ENCODE measurements at places on chromosomes 3 and 15.
A peak's percentile ranks its signal among the peaks of the same experiment; 100 is the strongest.

DNA sequence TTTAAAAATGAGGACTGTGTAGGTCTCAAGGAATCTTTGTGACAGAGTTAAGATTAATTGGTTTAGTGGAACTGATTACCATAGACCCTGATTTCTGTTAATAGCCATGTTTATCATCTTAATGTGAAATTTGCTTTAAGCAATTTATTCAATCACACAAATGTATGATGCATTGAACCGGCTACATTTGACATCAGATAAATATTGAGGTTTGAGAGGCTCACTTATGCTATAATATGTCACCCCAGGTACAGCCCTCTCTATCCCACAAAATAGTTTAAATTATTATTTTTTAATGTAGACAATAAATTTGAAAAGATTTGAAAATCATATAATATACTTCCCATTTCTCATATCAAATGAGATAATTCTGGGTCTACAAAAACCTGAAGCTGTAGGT lies 413.3 kb downstream of the NAALADL2 start:
- no peak for DNase-seq

- no peak for DNase-seq
Observed at GRCh38 chr3:81503026-81503425, 258.4 kb downstream of the GBE1 start.

DNA sequence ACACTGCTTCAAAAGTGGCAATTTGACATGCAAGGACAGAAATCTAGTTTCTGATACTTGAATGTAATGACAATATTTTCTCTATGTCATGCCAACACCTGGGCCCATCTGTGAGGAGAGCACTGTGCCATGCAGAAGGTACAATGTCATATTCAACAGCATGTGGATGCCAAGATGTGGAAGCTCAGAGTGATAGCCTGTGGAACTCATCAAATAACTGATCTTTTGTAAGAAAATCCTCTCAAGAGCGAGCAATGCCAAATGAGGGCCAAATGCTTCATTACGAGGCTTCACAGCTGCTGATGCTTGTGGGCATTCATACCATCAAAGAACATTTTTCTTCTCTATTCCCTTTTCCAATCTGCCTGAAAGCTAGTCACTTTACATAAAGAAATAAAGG lies 95.1 kb downstream of the ROBO1 start:
- DNase-seq: no peak

- DNase-seq: no peak
Observed at GRCh38 chr15:90873488-90873997, 5.2 kb downstream of the FURIN start.

GRCh38 chr3:197525706-197526105 lies 30.1 kb downstream of the BDH1 start:
- no peak for DNase-seq

DNA sequence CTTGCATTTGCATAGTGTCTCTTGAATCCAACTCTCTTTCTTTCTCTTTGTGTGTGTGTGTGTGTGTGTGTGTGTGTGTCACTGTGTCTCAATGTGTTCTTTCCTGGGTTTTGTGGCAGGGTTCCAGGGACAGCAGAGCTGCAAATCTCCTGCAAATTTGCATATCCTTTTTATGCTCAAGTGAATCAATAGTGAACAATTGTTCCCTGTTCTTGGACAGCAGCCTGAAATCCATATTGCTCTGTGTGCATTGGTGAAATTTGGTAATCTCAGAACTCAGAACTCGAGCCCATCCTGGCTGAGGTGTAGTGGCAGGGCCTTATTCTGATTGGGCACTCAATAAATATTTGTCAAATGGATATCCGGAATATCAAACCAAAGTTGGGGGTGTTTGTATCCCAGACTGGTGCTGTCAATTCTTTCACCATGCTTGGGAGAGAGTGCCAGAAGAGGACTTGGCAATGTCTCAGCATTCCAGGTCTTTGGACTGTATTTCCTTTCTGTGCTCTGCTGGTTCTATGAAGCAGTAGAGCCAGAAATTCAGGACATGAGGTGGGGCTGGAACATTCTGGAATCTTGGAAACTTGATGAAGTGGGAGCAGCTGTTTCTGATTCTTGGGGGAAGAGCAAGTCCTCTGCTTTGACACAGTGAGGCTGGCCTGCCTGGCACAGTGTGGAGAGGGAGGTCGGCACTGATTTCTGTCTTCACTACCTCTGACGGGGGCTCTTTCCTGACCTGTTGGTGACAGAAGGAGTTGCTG lies 380.6 kb upstream of the C2CD4B start:
- DNase-seq: no peak

GRCh38 chr3:198088421-198088955 lies 128.5 kb downstream of the LMLN start:
- DNase-seq: no peak

- peak; percentile 88 for DNase-seq
Observed at GRCh38 chr3:44861412-44862225, at the start of gene TMEM42. Gene TMEM42, plus strand, starts transcription at chr3:44861912. Its CDS starts 13 bp downstream, at chr3:44861925.

GRCh38 chr3:2992534-2992933 lies 117.6 kb downstream of the IL5RA start:
- no peak for DNase-seq

DNA sequence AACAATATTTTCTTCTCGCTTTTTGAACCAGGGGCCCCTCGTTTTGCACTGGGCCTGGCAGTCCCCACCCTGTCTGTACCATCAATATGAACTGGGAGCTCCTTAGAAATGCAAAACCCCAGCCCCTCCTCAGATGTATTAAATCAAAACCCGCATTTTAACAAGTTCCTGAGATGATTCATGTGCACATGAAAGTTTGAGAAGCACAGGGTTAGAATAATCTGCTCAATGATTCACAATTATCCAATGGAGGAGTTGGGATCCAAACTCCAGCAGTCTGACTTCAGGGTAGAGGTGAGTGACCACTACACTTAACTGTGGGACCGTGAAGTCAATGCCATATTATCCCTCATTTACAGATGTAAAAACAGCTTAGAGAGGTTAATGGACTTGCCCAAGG lies 256.4 kb downstream of the IGSF11 start:
- DNase-seq: no peak

- no peak for DNase-seq
Observed at GRCh38 chr3:110650741-110651140, 420.9 kb upstream of the NECTIN3 start.

DNA sequence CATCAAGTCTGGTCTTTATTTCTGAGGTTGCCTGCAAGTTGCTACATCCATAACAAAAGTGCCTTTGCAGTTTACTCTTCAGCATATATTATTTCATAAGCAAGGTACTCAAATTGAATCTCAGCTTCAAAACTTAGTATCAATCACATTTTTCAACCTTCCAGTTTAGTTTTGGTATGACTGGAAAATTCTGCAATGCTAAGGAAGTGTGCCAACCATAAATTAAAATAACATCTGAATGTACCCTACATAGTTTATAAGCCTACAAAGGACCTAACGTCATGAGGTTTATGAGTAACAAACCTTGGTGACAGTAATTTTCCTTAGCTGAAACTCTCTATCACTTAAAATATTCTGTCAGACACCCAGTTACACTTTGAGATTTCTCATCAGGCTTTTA lies 62.8 kb downstream of the THBS1 start:
- DNase-seq: no peak

DNA sequence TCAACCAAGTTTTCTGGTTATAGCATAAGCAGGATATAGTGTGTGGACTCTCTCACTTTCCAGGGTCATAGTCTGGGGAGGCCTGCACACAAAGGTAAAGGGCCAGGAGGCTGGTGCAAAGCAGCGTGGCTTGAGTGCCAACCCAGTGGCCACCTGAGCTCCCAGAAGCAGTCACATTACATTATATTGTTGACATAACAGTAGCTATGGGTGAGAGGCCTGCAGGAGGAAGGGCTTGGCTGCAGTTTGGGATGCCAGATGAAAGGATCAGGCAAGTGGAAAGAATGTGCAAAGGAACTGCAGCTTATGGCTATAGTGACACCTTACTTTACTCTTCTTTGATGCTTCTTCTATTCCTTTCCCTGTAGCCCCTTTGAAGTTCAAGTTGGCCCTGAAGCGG lies 96.5 kb downstream of the FLNB start:
- DNase-seq: no peak

DNA sequence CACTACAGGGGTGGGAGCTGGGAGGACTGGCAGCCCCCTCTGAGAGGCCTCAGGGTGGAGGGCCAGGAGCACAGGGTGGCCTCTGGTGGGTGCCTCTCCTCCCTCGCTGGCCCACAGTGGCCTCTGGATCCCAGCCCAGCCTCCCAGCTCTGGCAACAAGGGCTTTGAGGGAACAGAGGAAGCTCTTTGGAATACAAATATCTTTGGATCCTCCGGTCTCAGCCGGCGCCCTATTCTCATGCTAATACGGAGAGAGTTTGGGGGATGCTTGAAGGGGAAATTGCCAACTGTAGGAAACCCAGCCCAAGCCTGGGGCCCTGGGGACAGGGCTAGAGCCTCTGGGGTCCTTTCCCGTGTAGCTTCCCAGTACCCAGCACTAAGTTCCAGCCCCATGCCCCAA lies 33.4 kb upstream of the INSYN1 start:
- no peak for DNase-seq

DNA sequence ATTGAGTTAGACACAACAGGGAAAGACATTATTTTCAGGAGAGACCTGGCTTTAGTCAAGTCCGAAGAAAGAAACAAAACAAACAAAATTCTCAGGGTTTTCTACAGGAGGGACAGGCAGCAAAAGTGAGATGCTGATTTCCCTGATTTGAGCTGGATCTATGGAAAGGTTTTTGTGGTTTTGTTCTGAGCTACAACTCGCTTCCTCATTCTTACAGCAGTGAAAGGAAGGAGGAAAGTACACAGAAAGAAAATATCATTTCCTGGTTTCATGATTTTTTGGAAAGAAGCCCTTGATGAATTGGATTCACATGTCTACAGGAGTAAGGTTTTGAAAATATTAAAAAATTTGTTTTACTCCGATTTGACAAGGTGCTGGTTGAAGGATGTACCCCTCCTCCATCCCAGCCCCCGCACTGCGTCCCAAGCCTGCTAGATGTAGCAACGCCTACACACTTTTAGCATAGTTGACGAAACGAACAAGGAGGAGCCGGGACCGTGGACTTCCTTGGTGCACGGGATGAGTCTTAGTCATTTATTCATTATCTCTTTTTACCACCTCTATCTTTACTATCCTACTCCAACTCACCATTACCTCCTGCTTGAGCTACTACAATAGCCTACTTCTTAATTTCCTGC lies 10.8 kb downstream of the PRICKLE2 start:
- no peak for DNase-seq

- no peak for DNase-seq
Observed at GRCh38 chr3:114194750-114195149, 15.9 kb upstream of the DRD3 start.

GRCh38 chr3:163547014-163547685 lies 1531.1 kb downstream of the SI start:
- DNase-seq: no peak

DNA sequence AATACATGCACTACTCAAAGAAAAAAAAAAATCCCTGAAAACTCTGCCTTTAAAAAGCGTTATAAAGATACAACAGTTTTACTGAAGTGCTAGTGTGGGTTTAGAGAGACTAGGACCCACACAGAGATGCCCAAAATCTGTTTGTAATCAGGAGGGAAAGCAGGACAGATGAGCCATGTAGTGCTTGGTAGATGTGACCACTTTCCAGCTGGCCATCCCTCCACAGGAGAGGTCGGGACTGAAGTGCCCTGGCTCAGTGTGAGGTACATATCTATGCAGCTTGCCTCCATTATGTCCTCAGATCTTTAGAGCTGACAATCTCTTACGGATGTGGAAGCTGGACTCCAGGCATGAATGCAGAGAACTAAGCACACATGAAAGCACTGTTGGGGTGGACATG lies 57.5 kb upstream of the NANOGP8 start:
- DNase-seq: no peak

DNA sequence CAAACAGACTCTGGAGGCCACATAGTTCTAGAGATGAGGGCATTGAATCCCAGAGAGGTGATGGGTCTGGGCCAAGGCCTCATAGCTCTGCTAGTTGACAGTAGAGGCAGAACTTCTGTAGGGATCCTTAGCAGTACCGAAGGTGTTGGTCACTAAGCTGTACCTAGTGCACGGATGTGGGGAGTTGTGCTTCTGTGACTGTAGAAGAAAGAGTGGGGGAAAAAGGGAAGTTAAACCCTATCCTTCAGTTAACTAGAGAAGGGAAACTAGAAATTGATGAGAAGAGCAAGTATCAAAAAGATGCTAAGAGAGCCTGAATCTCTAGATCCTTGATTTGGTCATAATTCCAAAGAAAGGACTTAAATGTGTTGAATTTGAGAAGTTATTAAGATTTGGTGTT lies 186.7 kb downstream of the NFKBIZ start:
- no peak for DNase-seq

DNA sequence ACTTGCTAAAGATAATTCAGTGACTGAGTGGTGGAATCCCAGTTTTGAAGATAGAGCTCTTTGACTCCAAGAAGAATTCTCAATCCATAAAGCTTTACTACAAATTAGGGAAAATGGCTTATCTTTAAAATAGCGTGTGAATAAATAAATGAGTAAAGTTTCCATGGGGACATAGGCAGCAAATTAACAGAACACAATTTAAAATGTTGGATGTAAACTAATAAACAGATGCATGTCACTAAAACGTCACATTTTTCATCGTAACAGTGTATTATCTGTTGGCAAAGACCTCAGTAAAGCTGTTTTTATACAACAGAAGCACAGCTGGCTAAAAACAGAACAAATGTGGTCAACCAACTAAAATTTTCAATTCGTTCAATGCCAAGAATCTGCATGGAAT lies 913.9 kb upstream of the CFAP20DC start:
- no peak for DNase-seq

GRCh38 chr15:56045068-56045748 lies 51.8 kb upstream of the NEDD4 start:
- no peak for DNase-seq

DNA sequence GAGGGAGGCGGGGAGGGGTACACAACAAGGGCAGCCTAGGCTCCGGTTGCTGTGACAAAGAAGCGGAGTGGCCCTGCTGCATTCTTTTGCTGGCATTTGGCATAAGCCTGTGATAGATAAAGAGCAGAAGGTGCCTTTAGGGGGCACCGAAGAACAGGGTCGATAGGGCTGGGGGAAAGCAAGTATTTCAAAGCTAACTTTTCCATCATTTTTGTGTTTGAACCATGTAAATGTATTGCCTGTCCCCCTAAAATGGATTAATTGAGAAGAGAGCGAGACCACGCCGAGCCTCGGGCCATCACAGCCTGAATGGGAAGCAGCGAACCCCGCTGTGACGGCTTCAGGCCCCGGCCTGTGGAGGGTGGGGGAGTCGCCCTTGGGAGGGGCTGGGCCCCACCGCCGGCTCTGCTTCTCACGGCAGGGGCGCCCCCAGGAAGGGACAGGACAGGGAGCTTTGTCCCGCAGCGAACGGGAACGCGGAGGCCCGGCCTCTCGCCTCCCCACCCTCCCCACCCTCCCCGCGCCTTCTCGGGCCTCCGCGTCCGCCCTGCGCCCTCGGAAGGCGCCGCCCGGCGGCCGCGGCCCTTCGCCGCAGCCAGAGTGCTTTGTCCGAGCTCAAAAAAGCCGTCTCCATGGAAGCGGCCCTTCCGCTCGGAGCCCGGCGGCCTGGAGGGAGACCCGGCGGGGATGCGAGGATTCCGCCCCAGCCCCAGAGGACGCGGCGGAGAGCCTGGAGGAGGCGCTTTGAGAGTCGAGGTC lies 32.4 kb upstream of the ALDH1L1 start:
- no peak for DNase-seq

GRCh38 chr15:38070778-38071177 lies 136.3 kb downstream of the TMCO5A start:
- no peak for DNase-seq
